Activated CD4-positive, alpha-beta T cell treated with anti-CD3 and anti-CD28 coated beads for 48 hours (primary cell): ENCODE measurements at places on chromosomes 13 and 19.
A peak's percentile ranks its signal among the peaks of the same experiment; 100 is the strongest.

DNA sequence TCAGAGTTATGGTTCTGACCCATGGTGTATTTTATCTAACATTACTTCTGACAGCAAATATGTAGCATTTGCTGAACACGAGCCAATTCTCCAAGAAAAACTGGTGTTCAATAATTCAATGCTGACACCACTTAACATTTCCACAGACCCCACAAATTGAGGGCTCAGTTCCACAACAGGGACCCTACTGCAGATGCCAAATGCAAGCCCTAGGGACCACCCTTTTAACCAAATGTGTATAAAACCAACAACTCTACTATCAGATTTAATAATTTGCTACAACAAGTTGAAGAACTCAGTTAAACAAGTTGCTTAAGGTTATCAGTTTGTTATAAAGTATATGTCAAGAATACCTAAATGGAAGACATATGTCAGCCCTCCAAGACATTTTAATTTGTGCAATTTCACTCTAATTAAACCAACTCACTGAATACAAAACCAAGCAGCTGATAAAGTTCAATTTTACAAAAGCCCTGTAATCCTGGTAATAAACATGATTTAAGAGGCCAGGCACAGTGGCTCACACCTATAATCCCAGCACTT, 6.7 kb downstream of the ZNF44 start:
- DNase-seq, result no peak

GRCh38 chr13:30129411-30129810, 177.9 kb downstream of the KATNAL1 start:
- no peak for DNase-seq

- DNase-seq, result peak; percentile 61
Measured at GRCh38 chr19:42092350-42092749, 16.4 kb downstream of the ZNF574 start.

DNA sequence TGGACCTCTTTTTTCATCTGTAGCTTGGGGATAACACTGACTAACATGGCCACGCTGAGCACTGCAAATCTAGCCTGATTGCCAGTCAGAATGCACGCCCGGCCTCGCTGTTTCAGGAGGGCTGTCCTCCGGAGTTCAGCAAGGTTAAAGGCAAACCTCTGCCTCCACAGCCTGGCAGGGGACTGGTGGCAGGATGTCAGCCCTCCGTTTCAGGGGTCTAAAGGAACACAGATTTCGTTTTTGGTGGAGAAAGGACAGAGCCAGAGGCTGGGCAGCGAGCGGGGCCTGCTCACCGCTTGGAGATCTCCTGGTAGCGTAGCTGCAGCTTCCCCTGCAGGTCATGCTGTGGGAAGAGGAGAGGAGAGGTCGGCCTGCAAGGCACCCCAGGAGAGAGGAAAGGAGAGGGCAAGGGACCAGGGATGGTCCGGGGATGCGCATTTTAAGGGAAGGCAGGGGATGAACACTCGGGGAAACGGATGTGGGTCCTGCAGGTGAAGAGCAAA, 560 bp downstream of the NDUFA7 start:
- peak; percentile 38 for DNase-seq

- DNase-seq, result no peak
Measured at GRCh38 chr19:17860993-17861360, 1.3 kb downstream of the RPL18A start.

DNA sequence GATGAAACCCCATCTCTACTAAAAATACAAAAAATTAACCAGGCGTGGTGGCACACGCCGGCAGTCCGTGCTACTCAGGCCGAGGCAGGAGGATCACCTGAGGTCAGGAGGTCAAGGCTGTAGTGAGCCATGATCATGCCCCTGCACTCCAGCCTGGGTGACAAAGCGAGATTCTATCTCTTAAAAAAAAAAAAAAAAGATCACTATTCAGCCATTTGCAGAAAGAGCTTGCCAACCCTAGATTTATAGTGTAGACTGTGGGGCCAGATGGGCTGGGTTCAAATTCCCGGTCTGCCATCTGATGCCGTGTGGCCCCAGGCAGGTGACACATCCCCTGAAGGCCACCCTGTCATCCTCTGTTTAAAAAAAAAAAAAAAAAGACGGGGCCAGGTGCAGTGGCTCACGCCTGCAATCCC, 28.9 kb downstream of the SMIM24 start:
- no peak for DNase-seq

DNA sequence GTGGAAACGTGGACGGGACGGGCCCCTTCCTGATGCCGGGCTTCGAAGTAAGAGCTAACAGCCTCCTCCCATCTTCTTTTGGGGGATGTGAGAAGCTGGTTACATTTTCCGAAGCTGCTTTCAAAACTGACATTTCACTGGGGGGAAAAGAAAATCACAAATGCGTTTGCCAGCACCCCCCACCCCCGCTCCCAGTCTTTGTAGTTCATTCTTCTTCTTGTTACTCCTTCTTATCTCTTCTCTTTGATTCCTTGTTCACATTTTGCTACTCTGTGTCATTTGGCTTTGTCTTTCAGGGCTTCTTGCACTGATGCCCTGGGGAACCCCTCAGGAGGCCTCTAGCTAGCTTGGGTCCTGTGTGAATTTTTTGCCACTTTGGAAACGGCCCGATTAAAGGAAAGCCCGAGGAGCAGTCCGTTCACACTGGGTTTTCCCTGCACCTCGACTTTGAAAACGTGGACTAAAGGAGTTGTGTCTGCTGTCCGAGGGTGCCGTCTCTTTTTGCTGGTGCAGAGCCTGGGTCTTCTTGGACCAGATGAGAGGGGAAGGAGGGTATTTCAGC, 1.3 kb downstream of the CARM1 start:
- DNase-seq, result no peak

GRCh38 chr13:79810669-79811068, 329.7 kb downstream of the NDFIP2 start:
- DNase-seq, result no peak

GRCh38 chr19:40726279-40726678, 9.4 kb downstream of the ITPKC start:
- DNase-seq, result no peak

DNA sequence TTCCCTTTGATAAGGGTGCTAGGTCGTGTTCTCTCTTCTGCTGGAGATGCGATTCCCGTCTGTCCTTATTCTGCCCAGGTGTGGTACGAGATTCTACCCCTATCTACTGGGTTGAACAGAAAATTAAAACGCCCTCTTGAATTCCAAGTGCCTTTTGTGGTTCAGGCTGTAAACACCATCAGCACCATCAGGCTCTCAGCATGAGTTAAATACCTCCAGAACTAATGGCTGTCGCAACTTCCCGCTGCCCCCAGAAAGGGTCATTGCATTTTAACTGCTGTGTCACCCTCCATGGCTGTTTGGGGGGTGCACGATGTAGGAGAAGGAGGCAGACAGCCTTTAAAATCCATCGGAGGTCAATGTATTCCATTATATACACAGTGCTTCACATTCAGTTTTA, 177.4 kb downstream of the OXGR1 start:
- no peak for DNase-seq

GRCh38 chr13:79423801-79424642, 18.0 kb upstream of the RBM26 start:
- no peak for DNase-seq

GRCh38 chr19:18415178-18415867, 3.9 kb upstream of the SSBP4 start:
- no peak for DNase-seq

DNA sequence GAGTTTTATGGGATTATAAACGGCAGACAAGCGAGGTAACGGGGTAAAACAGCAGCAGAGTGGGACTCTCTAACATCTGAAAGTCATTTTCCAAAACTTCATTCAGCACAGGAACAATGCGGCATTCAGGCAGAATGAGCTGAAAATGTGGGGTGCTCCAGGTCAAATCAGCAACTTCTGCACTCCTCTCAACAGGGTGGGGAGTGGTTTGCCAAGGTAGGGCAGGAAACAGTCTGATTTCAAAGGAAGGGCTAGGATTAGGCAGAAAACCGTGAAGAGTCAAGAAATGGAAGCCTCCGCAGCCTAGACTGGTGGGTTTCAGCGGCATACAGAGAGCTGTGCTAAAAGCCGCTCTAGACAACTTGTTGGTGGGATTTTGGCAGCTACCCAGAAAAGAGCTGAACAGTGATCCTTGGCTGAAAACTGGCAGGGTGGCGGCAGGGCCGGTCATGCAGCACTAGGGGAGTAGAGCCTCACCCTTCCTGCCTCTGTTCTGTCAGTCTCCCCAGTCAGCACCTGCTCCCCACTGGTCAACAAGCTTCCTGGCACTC, 154.2 kb upstream of the KLF12 start:
- DNase-seq, result peak; percentile 30

GRCh38 chr19:12603714-12604113, 6.9 kb downstream of the ZNF490 start:
- peak; percentile 70 for DNase-seq

DNA sequence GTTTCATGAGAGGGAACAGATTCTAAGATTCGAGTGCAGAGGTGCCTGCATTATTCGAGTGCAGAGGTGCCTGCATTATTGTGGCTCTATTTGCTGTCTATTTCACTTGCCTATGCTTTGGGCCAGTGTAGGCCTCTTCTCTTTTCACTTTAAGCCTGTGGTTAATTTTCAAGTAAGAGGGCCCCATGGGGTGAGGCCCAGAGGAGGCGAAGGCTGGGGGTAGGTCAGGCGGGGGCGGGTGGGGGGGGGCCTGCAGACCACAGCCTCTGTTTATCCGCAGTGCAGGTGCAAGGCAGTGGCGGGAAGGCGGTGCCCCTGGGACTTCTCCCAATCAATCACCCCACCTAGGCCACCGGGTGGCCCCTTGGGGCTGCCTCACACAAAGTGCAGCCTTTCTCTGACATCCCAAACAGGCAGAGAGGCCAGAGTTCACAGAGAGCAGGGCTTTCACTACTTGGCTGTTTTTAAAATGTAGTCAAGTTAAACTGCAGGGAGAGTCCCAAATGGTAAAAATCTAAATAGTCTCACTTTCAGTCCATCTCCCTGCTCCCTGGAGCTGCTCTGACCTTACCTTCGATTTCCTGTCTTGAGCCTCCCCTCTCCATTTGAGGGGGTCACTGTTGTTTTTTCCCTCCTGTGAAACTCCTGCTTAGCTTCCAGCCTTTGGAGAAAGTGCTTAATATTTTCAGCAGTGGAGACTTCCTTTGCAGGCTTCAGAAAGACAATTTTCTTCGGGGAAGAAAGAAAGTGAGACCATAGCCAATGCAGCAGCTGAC, 249.0 kb downstream of the DLEU7 start:
- peak; percentile 59 for DNase-seq

GRCh38 chr13:43054803-43055802, 31.7 kb downstream of the DNAJC15 start:
- DNase-seq, result no peak

DNA sequence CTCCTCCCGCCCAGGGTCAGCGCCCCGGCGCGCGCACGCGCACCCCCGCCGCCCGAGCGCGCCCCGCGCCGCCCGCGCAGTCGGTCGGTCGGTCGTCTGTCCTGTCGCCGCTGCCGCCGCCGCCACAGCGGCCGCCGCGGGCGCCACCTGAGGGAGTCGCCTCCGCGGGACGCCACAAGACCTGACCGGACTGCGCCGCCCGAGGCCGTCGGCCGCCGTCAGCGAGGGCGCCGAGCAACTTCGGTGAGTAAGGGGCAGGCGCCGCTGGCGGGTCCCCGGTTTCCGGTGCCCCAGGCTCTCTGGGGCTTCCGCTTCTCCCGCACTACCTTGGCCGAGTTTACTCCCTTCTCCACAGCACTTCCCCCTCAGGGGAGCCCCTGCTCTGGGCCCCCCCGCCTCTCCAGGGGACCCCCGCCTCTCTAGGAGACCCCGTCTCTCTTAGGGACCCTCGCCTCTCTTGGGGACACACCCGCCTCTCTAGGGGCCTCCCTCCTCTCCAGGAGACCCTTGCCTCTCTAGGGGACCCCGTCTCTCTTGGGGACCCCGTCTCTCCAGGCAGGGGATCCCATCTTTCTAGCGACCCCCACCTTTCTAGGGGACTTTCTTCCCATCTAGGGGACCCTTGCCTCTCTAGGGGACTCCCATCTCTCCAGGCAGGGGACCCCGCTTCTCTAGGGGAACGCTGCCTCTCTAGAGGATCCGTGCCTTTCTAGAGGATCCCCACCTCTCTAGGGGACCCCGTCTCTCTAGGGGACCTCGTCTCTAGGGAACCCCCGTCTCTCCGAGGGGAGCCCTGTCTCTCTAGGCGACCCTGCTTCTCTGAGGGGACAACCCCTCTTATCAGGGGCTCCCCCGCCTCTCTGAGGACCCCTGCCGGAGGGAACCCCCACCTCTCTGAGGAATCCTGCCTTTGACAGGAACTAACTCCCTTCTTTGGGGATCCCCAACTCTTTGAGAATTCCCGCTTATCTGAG, 19.3 kb upstream of the GATAD2A start:
- peak; percentile 71 for DNase-seq

DNA sequence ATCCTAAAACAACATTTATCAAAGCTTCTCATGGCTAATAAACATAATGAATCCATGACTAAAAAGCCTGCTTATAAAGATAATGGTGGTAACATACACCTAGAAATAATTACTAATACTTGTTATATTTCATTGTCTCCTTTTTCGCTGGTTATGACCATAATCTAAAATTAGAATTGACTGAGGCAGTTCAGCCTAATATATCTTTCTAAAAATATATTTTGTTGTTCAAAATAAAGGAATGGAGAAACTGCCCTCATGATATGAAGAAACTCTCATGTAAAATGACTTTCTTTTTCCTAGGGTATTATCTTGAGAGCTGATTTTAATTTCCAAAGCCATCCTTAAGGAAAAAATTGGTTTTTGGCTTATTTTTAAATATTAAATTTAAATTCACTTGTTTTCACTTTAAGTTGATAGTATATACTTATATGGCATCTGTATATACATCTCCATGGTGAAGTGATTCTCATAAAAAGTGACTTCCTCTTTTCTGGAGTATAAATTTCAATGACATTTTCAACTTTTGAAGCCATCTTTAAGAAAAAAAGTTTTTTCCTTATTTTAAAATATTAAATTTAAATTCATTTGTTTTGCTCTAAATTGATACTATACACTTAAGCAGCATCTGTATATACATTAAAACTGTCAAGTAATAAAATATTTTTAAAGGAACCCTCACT, 204.6 kb downstream of the VWA8 start:
- DNase-seq, result no peak

DNA sequence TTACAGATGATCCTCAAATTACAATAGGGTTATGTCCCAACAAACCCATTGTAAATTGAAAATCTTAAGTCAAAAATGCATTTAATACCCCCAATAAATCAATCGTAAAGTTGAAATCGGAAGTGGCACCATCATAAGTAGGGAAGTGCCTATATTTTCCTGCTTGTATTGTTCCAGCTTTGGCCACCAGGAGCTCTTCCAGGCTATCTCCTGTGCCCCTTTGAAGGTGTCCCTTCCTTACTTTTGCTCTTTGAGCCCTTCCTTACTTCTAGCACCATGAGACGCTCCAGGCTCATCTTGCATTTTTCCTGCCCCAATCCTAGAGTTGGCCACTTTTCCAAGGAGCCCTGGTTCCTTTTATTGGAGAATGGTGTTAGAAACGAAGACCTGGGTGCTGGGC, 163.0 kb upstream of the TSC22D1 start:
- DNase-seq, result no peak

GRCh38 chr13:36954542-36954941, 34.5 kb upstream of the SMAD9 start:
- no peak for DNase-seq

GRCh38 chr13:28574617-28575142, 79.8 kb upstream of the FLT1 start:
- DNase-seq, result peak; percentile 55
